Stimulated activated CD4-positive, alpha-beta T cell treated with anti-CD3 and anti-CD28 coated beads, Interleukin-1b, Interleukin-23, amount 100 ng/mL, for 1 hour (primary cell): ENCODE measurements at places on chromosomes 7 and 10.

DNA sequence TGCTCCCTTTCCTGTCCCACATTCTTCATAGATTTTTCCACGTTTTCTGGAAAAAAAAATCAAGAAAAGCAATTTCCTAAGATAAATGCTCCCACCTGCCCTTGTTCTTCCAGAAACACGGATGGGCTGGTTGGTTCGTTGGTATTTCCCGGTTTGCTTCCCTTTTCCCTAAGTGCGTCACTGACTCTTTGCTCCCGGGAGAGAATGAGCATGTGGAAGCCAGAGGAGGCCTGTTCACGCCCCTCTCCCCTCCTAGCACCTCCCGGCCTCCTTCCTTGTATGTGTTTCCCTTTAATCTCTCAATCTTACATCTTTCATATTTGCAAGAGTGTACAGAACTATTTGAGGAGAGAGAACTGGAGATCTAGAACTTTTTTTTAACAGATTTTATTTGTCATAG lies 442.0 kb downstream of the GFRA1 start:
- no peak for DNase-seq

DNA sequence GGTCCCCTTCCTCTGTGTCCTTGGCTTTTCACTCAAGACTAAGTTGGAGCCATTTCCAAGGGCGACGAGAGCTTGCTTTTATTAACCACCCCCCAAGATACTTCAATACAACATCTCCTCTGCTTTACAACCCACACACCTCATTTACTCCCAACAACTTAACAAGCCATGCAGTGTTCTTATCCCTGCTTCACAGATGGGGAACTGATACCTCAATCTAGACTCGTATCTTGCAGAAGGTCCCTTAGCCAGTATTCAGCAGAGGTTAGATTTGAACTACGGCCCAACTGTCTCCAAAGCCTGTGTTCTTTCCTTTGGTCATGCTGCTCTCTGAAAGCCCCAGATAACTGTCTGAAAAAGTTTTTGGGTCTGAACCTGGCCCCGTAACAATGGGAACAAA lies 444.8 kb downstream of the GRID1 start:
- DNase-seq, result no peak

DNA sequence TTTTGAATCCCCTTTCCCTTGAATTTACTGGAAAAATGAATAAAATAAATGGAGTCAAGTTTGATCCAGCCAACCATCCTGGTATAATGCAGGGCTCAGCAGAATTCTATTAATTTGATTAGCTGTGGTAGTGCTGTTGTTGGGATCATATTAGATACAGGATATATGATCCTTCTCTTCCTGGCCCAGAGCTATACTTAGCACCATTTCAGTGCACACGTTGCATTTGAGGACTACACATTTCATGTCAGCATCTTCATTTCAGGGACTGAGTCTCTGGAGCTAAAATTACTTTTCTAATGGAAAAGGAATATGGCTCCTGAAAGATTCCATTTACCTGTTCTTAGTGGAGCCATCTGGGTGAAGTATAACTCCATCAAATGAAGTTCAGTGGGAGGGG lies 240.3 kb downstream of the BMPER start:
- no peak for DNase-seq

DNA sequence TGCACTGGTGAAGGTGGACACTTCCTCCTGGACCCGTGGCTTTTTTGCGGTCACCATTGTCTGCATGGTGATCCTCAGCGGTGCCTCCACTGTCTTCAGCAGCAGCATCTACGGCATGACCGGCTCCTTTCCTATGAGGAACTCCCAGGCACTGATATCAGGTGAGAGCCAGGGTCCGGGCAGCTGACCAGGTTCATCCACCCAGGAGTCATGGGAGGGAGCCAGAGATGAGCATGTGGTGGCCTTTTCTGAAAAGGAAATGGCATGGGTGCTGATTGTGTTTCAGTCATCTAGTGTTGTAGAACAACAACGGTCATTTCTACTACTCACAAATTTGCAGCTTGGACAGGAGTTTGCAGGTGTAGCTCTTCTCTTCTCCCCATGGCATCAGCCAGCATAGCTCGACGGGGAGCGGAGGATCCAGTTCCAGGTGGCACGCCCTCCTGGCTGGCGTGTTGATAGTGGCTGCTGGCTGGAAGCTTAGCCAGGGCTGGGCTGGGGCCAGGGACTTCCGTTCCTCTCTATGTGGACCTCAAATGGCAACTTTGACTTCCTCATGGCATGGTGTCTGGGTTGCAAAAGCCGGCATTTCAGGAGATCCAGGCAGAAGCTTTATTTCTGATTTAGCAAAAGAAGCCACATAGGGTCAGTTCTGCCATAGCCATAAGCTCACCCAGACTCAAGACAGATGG lies 32.7 kb downstream of the SLC29A3 start:
- no peak for DNase-seq

DNA sequence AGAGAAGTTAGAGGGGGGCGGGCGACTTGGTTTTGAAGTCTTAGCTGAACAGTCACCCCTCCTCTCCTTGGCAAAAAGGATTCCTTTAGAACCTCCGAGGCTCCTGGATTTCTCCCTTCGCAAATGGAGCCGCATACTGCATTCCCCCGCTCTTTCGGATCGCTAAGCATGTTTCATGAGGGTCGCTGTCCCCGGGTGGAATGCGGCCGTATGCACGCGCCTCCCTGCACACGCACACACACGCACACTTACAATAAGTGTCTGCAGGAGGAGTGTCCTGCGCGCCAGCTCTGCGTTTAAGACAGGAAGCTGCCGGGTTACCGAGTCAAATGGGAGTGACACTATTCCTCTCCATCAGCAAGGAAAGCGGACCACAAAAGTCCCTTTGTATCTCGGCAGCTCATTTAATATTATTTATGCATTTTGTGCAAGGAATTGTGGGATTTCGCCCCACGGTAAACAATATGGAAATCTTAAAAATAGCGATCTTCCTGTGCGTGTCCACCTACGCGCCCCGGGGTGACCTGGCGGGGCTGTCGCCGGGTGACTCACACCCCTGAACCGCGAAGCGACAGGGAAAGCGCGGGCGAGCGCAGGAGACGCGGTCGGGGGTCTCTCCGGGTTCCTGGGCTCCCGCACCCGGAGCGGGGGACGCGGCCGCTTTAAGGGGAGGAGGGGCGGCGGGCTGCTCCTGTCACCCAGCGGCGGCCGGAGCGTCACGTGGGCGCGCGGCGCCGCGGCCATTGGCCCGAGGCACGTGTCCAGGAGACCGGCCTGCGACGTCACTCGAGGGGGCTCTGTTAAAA lies 988 bp upstream of the EN2 start:
- no peak for DNase-seq

- no peak for DNase-seq
These were observed 369 bp upstream of the SCIN start for GRCh38 chr7:12570168-12570533.
